ENCODE measurements at places on chromosomes 7 and 10.

- peak; percentile 88 for DNase-seq
Observed at GRCh38 chr10:420154-421121, 269.0 kb downstream of the DIP2C start.

- DNase-seq = peak; percentile 83
Observed at GRCh38 chr7:101362334-101363195, at the start of gene COL26A1. Gene COL26A1 (plus strand): TSS chr7:101362875. CDS start chr7:101363033, 158 bp downstream.

DNA sequence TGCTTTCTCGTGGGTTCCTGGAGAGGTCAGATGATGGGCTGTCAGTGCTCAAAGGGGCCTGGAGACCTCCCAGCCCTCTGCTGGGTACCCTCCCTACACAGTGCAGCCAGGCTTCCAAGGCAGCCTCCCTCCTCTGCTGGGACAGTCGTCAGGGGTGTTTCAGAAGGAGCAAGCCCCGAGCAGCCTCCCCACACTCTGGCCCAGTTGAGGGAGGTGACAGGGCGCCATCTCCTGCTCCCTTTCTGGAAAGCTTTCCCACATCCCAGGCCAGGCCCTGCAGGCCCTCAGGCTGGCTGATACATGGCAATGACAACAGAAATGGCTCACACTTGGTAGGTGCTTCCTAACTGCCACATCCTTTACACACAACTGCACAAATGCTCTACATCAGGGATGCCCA lies 32.1 kb downstream of the KCNMA1 start:
- no peak for DNase-seq

DNA sequence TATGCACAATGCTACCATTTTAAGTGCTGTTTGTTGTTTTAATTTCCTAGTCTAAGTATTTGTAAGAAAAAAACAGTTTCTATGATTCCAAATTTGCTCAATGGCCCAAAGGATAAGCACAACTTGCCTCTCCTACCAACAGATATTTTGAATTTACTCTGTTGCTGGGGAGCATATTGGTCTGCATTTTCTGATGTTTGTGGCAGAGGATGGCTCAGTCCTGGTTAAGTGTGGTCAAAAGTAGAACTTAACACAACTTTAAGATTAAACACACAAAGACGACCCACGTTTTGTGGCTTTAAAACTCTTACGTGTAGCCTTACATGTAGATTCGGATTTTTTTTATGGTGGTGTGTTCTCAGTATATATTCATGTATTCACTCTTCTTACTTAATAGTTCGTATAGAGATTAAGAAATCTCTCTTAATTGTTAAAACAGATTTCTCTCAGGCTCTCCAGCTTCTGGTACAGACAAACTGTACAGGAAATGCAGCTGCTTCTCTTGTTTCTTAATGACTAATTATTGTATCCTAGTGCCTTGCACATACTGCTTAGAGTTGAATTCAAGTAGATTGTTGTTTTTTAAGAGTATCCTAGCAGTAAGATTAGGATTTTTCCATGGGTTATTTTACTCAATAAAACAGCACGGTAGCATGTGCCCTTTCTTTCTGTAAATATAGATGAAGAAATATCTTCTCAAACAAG lies 86.2 kb downstream of the GPR85 start:
- DNase-seq = no peak

GRCh38 chr10:131726076-131726880 lies 174.5 kb upstream of the PPP2R2D start:
- peak; percentile 69 for DNase-seq

- DNase-seq = no peak
Observed at GRCh38 chr10:118034791-118035261, 11.9 kb downstream of the RAB11FIP2 start.

DNA sequence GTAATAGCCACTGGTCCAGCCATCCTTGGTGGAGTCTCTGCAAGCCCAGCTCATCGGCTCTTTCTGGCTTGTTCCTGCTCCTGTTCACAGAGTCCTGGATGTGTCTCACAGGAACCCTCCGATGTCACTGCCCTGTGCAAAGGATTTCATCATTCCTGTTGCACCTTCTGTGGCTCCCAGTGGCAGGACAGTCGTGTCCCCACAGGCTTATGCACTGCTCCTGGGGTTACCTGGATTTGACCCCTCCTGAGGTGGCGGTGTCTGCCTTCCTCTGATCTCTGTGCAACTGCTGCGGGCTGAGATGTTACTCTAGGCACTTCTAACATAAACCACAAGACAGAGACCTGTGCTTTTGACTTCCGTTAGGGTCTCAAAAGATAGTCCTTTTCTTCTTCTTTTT lies 30.6 kb downstream of the APBB1IP start:
- no peak for DNase-seq

- no peak for DNase-seq
Observed at GRCh38 chr7:122676466-122676865, 22.5 kb downstream of the RNF133 start.

DNA sequence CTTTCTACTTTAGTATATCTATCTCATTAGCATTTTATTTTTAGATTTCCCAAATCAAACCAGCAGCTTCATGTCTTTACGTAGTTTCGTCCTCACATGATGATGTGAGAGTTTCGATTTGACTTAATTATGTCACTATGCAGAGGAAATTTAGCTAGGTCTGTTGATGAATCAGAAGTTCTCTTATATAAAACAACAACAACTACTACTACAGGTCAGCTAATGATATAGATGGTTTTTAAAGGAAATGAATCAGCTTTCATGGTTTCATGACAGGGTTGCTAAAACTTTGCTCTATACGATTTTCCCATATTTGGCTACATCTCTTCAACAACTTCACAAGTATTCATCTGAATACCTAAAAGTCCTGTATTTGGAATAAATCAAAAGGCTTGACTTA lies 28.6 kb downstream of the JAZF1 start:
- no peak for DNase-seq

GRCh38 chr10:104333032-104333727 lies 5.1 kb downstream of the ITPRIP start:
- no peak for DNase-seq

DNA sequence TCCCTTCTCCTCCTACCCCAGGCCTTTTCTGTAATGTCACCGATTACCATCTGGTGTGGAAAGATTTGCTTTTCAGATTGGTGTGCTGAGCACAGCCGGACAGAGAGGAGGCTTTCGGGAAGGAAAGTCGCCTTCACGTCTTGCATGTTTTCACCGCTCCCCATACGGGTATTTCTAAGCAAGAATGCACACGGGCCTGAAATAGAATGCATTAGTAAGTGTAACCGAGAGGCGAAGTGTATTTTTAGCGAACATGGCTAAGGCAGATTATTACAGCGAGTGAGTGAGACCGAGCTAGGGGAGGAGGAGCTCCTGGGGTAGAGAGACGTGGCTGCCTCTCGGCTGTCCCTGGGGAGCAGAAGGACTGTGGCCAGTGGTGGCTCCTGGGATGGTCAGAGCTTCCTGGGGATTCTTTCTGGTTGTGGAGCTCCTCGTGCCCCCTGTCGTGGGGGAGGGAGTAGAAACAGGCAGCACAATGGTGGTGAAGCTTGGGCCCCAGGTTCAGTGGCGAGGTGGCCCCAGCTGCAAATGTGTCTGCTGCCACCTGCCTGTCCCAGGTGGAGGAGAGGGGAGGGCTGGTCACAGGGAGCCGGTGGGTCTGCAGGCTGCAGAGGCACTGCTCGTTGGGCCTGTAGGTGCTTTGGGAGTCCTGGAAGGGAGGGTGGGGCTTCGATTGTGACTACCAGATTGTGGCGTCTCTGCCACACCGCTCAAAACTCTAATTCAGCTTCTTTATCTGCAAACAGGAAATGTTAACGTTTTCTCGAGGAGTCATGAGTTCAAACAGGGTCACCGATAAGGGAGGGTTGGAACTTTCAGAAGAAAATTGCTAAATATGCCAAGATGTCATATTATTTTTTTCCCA lies 135.8 kb downstream of the CAMK1D start:
- DNase-seq = peak; percentile 76

- no peak for DNase-seq
Observed at GRCh38 chr7:15914611-15915010, 228.1 kb upstream of the MEOX2 start.
